H4 (cell line): ENCODE measurements at places on chromosomes 16 and 17. TPM values are rescaled to one million over a fixed set of nuclear protein-coding genes. Genes with fewer than 3 reads are reported as not detected.

DNA sequence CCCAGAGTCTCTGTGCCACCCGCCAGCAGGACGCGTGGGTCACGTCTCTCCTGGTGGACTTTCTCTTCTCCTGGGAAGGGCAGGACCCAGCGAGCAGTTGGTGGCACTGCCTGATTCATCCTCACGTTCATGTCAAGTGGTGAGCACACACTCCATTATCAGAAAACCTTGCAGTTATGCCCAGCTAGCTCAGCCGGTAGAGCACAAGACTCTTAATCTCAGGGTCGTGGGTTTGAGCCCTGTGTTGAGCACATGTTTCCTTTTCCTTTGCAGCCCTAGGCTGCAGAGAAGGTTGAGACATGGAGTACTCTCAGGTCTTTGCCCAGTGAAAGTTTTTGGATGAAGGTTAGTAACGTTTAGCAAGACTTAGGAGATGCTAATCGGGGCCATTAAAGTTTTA, 8.0 kb downstream of the OR1F1 start:
- DNase-seq: no peak

- peak; percentile 28 for DNase-seq
Observed at GRCh38 chr17:36980280-36980761, 31.6 kb downstream of the AATF start.

- DNase-seq: no peak
Observed at GRCh38 chr16:25855063-25855462, 163.3 kb downstream of the HS3ST4 start.

The ZMYND15 gene
- total RNA-seq: not detected in 2 replicates

The GPRC5B gene
- total RNA-seq: 0.76 and 1.8 TPM in 2 replicates

The ATP1B2 gene
- total RNA-seq: not detected in 2 replicates

The MT1A gene
- total RNA-seq: not detected in 2 replicates

- no peak for DNase-seq
Observed at GRCh38 chr17:49691086-49691676, 13.3 kb upstream of the SPOP start.

GRCh38 chr16:56626685-56627084, 1.1 kb downstream of the MT1E start:
- DNase-seq: no peak

The TBC1D3G gene
- not detected in 2 replicates for total RNA-seq

DNA sequence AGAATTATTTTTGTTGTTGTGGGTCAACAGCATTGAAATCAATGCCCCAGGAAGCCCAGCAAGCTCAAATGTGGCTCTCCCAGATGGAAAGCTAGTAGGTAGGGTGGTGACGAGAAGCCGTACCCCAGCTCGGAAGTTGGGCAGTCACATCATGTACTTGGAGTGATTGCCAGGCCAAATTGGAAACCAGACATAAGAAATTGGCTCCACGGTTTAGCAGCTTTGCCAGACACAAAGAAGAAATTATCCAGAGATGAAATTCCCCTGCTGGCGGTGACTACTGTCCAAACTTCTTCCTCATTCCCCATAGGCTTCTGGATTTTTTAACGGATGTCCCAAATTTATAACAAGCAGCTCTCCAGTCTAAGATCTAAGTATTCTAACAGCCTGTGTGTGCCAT, 95.9 kb downstream of the OR1D5 start:
- DNase-seq: no peak

The ANKS4B gene
- not detected in 2 replicates for total RNA-seq

The HS3ST4 gene
- total RNA-seq: 0.04 TPM in 1 of 2 replicates, not detected in the other

The ZBTB4 gene
- total RNA-seq: 4.5 and 7.5 TPM in 2 replicates

- no peak for DNase-seq
Observed at GRCh38 chr17:31908386-31908785, 6.9 kb upstream of the UTP6 start.

The SPATA22 gene
- not detected in 2 replicates for total RNA-seq

GRCh38 chr16:13606804-13607203, 313.1 kb upstream of the ERCC4 start:
- no peak for DNase-seq

- peak; percentile 11 for DNase-seq
Observed at GRCh38 chr17:53844491-53845107, 21.9 kb downstream of the KIF2B start.

DNA sequence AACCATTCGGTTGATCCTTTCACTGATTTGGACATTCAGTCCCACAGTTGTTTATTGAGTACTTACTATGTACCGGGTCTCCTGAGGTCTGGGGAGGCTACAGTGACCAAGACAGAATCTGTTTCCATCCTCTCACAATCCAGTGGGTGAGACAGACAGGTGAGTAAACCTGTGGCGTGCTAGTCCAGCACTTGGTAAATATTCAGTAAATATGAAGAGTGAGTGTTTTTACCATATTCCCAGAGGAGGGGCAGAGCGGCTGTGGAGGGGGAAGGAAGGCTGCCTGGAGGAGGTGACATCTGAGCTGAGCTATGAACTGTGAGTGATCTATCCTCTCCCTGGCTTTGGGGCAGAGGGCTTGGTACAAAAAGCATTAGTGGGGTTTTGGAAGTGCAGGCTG, 31.4 kb downstream of the CCR7 start:
- DNase-seq: no peak

The COL1A1 gene
- total RNA-seq: 11.1 and 25.7 TPM in 2 replicates

The ATP2A3 gene
- 0.04 TPM in 1 of 2 replicates, not detected in the other for total RNA-seq

GRCh38 chr16:1812732-1813163, 13.9 kb downstream of the HAGH start:
- DNase-seq: peak; percentile 76

The OR1D5 gene
- not detected in 2 replicates for total RNA-seq
